ENCODE measurements at places on chromosomes 2 and 18.

- no peak for DNase-seq
These were observed 557.0 kb upstream of the CNTNAP5 start for GRCh38 chr2:123468071-123468470.

DNA sequence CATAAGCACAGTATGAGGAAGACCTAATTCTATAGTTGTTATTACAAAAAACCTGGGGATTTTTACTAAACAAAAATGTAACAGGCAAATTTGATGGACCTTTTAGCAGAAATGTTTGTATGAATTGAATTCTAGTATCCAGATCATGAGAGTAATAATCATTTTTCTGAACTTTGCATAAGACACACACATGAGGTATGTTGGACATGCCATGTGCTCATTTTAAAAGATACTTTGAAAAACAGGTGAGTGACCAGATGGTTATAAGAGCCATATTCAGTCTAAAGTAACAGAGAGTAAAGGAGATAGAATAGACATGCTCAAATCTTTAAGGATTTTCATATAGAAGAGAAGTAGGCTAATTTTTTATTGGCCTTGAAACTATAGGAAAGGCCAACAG lies 663.6 kb downstream of the NRXN1 start:
- DNase-seq, result no peak

- no peak for DNase-seq
These were observed 15.5 kb downstream of the LPIN2 start for GRCh38 chr18:2997429-2997828.

DNA sequence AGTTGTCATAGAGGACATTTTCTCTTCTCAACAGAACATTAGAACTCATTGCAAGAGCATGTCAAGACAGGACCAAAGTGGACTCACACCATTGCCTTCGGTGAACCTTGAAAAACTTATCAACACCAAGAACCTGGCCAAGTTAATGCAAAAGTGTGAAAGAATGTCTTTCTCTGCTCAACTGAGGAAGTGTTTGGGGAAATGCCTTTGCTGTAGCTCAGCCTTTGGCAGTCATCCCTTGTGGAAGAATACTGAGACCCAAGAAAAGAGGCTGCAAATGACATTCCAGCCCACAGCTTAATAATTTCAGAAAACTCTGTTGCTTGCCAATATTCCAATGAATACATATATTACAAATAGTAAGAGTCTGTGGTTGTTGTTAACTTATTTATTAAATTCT lies 728.8 kb upstream of the PIK3C3 start:
- no peak for DNase-seq

- DNase-seq, result no peak
These were observed 13.3 kb upstream of the IAH1 start for GRCh38 chr2:9461079-9461478.

- DNase-seq, result no peak
These were observed 8.2 kb upstream of the GAREM2 start for GRCh38 chr2:26164641-26165211.

DNA sequence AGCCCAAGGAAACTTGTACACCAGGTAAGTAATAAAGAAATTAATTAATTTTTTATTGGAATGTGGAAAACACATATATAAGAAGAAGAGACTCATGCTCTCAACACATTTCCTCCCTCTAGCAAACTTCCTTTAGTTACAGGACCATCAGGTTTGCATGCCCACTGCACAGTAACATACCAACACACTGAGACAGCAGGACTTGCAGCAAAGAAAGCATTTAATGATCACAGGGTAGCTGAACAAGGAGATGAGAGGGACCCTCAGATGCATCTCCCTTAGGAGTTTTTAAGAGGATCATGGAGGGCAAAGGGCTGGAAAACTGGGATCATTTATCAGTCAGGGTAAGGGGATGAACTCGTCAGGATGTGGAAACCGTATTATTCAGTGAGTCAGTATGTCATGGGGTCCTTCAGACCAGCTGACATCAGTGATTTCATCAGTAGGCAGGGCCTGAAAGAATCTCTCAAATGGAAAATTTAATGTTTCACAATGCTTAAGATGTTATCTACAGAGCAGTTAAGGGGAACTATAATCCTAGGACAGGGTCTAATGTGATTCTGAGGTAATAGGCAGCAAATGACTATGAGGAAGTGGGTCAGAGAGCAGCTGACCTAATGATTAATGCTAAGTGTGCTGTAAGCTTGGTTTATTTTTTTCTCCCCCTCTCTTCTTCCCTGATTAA lies 193.8 kb upstream of the RND3 start:
- no peak for DNase-seq

GRCh38 chr18:30810580-30810979 lies 232.0 kb downstream of the DSC3 start:
- no peak for DNase-seq

DNA sequence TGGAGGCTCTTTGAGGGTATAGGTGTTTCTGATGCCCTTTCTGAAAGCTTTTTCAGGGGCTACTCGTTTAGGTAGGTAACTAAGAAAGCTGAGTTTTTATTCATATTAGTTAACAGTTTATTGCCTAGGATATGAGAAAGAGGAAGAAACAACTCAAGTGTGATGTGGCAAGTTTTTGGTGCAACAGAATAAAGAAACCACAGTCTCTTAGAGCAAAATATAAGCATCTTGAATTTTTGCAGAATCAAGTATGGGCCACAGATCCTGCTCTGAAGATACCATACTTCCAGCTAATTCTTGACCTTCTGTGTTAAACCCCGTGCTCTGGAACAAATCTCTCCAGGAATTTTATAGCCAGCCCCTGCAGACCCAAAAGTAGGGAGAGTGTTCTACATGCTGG lies 147.7 kb upstream of the SLC1A4 start:
- no peak for DNase-seq

DNA sequence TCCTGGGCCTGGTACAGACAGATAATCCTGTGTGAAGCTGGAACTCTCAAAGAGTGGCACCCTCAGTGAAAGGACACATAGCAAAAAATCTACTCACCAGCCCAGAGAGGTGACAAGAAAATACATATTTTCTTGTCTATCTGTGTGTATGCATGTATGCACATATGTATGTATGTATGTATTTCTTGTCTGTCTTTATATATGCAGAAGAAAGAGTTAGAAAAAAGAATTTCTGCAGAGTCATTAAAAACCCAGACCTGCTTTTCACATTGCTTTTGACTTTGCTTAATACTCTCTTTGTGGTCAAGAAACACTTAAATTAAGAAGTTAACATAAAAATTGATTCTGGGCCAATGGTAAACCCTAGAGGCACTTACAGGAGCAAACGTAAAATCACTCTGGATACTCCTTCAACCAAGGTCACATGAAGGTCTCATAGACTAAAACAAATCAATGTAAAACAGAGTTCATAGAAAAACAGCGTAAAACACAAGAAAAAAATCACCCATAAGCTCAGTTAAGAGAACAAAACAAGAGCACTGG lies 16.5 kb upstream of the AAK1 start:
- DNase-seq, result no peak

- DNase-seq, result no peak
These were observed 302.8 kb upstream of the CCDC68 start for GRCh38 chr18:55262021-55262560.

DNA sequence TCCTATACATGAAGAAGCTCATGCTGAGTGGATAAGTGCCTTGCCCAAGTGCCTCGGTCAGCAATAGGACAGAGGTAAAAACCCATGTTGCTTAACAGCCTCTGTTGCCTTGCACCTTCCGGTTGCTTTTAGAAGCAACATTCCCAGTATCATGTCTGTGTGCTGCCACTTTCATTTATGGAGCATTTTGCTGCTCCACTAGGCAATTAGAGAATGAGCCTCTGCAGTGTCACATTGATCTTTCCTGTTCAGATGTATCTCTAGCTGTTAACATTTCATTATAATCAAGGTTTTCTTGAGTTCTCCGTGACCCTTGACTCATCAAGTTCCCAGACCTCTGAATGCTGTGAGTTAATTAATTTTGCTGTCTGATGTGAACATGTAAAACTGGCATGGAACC lies 134.5 kb upstream of the EPB41L3 start:
- no peak for DNase-seq

DNA sequence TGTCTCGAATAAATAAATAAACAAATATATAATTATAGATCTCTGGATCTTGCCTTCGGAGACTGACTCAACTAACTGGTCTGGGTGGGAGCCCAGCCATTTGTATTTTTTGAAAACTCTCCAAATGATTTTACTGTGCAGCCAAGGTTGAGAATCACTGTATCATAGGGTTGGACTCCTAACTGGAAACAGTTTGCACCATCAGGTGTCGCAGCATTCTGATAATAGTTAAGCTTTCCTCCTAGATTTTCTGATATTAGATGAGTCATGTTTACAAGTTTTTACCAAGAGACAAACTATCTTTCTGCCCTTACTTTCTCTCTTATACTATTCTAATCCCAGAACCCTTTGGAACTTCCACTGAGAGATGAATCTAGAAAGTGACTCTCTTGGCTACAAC lies 16.8 kb downstream of the IL37 start:
- no peak for DNase-seq

DNA sequence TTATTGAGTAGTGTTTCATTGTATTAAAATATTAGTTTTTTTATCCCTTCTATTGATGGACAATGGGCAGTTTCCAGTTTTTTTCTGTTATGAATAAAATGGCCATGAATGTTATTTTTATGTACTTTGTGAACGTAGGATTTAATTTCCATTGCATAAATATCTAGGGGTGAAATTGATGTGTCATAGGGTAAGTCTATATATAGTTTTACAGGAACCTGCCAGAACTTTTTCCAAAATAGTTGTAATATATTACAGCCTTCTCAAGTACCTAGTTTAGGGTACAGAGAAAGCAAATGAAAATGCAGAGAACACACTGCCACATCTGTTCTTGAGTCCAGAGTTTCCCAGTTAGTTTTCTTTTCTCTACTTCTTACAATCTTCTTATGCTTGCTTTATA lies 378.6 kb downstream of the MEIS1 start:
- no peak for DNase-seq

DNA sequence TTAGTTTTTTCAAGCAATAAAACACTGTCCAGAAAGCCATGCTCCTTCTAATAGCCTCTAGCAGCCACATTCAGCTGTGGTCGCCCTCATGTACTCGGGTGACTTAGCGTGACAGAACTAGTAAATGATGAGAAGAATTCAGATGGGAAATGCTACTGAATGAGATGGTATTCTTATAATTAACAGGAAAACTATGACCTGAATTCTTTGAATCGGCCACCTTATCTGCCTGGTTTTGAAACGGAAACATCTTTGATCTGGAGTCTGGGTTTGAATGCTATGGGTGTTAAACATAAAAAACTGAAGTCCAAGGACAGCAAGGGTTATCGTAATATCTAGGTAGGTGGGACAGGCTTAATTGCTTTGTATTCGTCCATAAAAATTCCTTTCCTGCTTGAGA lies 138.8 kb upstream of the DNMT3A start:
- DNase-seq, result no peak

GRCh38 chr18:55275039-55275901 lies 312.7 kb downstream of the TCF4 start:
- DNase-seq, result no peak

GRCh38 chr18:62187543-62188510 lies 772 bp downstream of the RELCH start:
- DNase-seq, result peak; percentile 12

GRCh38 chr2:165182029-165182428 lies 21.8 kb downstream of the SCN3A start:
- no peak for DNase-seq

DNA sequence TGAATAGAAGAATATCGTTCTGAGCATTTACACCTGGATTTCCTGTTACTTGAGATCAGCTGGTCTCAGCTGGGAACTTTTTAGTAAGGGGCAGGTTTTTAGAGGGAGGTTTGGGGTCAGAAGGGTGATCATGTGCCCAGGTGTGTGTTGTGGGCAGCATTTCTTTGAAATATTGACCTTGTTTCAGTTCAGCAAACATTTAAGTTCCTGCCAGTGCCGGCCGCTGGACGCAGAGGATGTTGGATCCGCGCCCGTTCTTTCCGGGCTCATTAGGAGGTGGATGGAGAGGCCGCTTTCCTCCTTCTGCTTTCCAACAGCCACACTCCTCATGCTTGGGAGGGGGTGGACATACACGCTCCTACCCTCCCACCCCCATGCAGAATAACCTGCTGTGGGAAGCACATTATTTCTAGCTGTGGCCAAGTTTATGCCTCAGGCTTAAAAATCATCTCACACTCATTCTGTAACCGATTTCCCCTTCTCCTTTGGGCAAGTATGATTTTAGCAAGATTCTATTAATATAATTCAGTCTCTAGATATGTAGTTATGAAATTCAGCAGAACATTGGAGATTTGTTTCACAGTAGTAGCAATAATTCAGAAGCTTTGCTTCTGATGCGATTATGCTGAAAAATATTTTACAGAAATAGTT lies 131.4 kb downstream of the ZNF236 start:
- no peak for DNase-seq

DNA sequence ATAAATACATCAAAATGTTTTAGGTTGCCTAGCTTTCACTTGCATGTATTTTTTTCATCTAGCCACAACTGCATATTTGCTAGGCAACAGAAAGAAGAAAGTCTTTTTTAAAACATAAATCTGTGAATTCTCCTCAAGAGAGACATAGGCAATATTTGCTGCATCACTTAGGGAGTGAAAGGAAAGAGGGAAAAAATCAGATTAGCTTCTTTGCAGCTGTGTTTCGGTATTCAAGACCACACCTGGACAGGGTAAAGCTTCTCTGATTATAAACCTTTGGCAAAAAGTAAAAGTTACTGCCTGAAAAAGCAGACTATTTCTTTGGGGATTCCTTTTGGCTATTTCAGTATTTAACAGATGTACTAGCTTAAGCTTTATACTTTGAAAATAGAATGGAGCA lies 280.9 kb upstream of the ZSWIM2 start:
- DNase-seq, result no peak

DNA sequence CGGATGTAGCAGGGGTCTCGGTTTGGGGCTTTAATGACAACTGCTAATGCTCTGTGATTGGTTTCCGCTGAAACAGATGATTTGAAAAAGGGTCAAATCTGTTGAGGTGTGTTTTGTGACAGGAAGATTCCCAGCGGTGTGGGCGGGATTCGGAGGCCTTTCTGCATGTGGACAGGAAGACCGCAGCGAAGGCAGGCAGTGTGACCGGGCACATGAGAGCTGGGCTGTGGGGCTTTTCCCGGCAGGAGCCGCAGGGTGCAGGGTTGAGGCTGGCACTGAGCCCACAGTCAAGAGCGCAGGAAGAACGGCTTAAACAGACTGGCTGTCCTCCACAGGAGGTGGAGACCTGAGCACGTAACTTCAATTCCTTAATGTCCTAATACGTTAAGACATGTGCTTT lies 180.0 kb upstream of the TPO start:
- DNase-seq, result no peak
